Endothelial cell (in vitro differentiated cells): ENCODE measurements at places on chromosomes 1 and 21.

- no peaks in the 10 kb centered on the region for H3K27me3 ChIP-seq
- no peak for DNase-seq
- H3K4me1 ChIP-seq, result no peaks in the 10 kb centered on the region
- H3K36me3 ChIP-seq, result no peaks in the 10 kb centered on the region
Observed at GRCh38 chr1:115495625-115496024, 146.1 kb upstream of the VANGL1 start.

DNA sequence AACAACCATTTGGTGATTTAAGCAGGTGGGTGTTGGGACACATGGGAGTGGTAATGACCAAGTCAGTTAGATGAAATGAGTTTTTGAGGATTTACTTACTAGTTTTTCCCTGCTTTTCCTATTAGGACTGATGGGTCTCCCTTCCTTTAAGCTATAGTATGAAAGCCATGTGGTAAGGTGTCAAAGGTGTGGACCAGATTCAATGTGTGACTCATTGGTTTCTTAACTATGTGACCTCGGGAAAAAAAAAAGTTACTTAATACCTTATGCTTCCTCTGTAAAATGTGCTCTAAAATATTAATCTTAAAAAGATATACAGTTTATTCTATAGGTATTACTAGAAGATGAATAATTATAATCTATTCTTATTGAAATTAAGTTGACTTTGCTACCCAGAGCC is 93.7 kb downstream of the DUSP10 start:
- no peak overlapping the region for H3K4me3 ChIP-seq
- no peak overlapping the region for H3K27ac ChIP-seq
- H3K27me3 ChIP-seq, result no peaks in the 10 kb centered on the region
- H3K4me1 ChIP-seq, result no peaks in the 10 kb centered on the region
- no peak for DNase-seq

- no peak overlapping the region for H3K4me3 ChIP-seq
- H3K36me3 ChIP-seq, result peaks cover 14% of the 10 kb centered on the region
- peaks cover 12% of the 10 kb centered on the region for H3K4me1 ChIP-seq
- no peak overlapping the region for H3K27ac ChIP-seq
- DNase-seq, result no peak
Observed at GRCh38 chr1:33151116-33151515, 30.7 kb downstream of the TRIM62 start.

DNA sequence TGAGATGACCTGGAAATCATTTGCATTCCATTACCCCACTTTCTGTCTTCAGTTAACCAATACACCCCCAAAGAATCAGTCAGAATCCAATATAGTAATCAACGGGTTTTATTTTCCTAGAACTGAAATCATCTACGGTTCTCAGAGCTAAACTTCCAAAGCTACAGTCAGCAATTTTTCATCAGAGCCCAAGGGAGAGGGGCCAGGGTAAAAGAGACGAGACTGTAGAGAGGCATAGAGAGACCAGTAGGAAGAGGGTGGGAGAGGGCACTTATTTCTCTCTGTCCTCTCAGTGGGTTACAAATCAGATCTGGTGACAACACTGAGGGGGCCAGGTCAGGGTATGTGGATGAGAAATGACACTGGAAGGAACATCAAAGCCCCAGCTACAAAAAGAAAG is 1.1 kb upstream of the MRPL24 start:
- H3K27me3 ChIP-seq, result peaks cover 11% of the 10 kb centered on the region
- peak overlapping the region; percentile 98 for H3K27ac ChIP-seq

GRCh38 chr1:112196731-112197130 is 199.3 kb upstream of the CTTNBP2NL start:
- DNase-seq, result no peak
- no peak overlapping the region for H3K27ac ChIP-seq
- H3K4me3 ChIP-seq, result no peak overlapping the region
- H3K36me3 ChIP-seq, result no peaks in the 10 kb centered on the region
- H3K4me1 ChIP-seq, result no peaks in the 10 kb centered on the region
